ENCODE measurements at places on chromosomes 1 and 21.

GRCh38 chr21:45186709-45187108 is 101.0 kb downstream of the POFUT2 start:
- no peak for DNase-seq

GRCh38 chr1:70386121-70386520 is 24.9 kb upstream of the CTH start:
- DNase-seq, result no peak

DNA sequence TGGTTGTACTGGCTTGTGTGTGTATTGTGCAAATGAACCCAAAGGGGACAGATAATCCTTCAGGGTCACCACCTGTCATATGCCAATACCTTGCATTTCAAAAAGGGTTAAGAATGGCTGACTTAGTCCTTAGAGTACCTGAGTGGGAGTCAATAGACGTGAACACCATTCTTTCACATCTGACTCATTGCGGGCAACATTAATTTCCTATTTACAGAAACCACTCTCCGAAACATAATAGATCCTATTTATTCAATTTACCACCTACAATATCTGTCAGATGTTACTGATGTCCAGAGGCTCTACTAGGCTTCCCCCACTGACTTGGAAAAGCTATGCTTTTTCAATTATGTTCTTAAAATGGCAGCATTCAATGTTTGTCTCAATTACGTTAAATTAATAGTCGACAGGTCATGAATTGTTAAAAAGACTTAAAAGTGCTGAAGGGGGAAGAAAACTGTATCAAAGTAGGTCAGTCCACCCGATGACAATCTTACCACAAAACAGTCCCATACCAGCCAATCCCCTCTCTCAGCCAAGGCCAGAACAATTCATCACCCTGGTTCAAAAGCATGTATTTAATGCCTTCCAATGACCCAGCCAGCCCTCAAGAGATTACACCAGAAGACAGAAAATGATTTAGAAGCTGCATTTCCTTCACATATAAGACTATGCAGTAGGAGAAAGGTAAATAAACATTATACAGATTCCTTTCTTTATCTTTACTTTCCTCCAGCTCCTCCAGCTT is 48.6 kb upstream of the PLA2G2C start:
- no peak for DNase-seq

- peak; percentile 76 for DNase-seq
Measured at GRCh38 chr1:181112071-181112929, 23.8 kb downstream of the IER5 start.

GRCh38 chr1:158564608-158565007 is 5.8 kb downstream of the OR6P1 start:
- no peak for DNase-seq

- DNase-seq, result no peak
Measured at GRCh38 chr1:244090645-244091044, 39.6 kb downstream of the ZBTB18 start.

DNA sequence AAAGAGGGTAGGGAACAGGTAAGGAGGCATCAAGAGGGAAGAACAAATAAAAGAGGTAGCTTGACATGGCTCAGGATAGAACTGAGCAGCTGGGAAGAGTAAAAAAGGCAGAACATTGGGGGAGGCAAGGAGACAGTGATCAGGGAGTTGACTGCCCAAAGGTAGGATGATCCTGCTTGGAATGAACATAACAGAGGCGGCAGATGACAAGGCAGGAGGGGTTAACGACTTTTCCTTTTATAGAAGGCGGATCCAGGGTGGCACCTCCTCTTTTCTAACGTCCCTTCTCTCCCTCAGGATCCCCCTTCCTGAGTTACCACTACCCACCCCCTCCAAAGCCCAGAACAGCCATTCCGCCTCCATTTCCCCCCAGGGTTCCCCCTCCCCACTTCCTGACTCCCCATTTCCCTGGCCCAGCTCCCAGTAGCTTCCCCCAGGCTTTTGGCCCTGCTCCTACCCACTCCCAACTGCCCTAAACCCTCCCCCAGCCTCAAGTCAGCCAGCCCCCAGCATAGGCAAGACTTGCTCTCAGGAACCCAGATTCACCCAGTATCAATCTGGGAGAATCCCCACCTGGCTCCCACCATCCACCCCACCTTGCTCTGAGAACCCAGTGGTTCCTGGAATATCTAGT is 769 bp upstream of the ADAMTS4 start:
- peak; percentile 67 for DNase-seq

- DNase-seq, result no peak
Measured at GRCh38 chr1:19336543-19336942, 24.4 kb downstream of the SLC66A1 start.

GRCh38 chr1:17208546-17208945 is 3.6 kb downstream of the PADI1 start:
- DNase-seq, result no peak

- DNase-seq, result no peak
Measured at GRCh38 chr1:230855886-230856285, 12.4 kb downstream of the C1orf198 start.

DNA sequence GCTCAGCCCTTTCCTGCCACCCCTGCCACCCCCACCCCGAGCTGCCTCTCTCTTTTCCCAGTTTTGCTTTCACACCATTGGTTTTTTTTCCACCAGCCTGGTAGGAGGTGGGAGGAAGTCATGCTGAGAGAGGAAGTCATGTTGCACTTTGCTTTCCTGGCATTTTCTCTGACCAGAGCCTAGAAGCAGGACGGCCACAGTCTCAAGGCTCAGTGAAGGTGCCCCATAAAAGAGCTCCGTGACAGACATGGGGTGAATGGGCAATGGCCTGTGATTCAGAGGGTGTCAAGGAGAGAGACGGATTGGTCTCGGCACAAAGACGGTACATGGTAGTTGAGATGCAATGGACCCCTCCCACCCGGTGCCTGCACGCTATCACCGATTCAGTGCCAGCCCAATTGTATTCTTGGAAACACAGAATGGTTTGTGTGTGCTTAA is 42.1 kb upstream of the DMRTB1 start:
- no peak for DNase-seq

GRCh38 chr1:175981128-175981527 is 226.0 kb downstream of the COP1 start:
- no peak for DNase-seq

DNA sequence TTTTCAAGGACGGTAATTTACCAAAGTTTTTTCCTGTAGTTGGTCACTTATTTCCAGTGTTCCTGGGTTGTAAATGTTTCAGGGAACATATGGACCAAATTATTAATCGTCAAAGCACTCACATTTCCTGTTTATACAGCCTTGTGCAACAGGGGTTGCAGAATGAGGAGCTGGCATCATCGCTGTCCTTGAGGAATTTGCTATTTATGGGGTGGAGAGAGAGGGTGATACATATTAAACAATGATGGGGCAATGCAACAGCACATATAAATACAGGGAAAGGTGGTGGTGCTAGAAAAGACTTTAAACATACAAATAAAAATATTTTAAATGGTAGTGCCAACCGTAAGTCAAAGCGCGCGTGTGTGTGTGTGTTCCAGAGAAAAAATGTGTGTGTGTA is 369.8 kb downstream of the NPHP4 start:
- DNase-seq, result no peak

DNA sequence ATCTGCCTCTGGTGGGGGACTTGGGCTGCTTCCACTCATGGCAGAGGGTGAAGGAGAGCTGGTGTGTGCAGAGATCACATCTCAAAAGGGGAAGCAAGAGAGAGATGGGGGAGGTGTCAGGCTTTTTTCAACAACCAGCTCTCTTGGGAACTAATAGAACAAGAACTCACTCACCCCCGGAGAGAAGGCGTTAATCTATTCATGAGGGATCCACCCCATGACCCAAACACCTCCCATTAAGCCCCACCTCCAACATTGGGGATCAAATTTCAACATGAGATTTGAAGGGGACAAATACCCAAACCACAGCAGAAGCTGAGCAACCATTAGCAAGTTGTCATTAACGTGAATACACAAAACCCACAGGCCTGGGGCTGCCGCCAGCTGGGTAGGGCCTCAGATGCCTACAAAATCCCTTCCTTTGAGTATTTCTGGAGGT is 12.0 kb upstream of the VWA5B1 start:
- DNase-seq, result no peak

DNA sequence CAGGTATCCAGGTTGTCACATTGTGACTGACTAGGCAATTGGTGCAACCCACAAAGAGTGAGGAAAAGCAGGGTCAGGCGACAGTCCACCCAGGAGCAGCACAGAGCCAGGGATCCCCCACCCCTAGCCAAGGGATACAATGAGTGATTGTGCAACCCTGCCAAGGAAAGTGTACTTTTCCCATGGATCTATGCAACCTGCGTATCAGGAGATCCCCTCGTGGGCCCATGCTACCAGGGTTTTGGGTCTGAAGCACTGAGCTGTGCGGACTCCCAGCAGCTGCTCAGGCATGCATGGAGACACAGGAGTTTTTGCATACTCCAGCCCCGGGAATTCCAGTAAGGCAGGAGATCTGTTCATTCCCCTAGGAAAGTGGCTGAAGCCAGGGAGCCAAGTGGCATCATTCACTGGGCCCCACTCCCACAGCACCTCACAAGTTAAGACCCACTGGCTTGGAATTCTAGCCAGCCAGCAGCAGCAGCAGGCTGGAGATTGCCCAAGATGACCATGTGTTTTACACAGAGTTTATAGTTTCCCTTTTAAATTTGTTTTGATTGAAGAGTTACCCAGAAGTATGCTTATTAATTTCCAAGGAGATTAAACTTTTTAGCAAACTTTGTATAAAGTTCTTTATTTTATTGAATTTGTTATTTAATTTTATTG is 136.0 kb downstream of the LTN1 start:
- DNase-seq, result no peak

GRCh38 chr1:226485192-226485591 is 63.4 kb upstream of the STUM start:
- no peak for DNase-seq

- no peak for DNase-seq
Measured at GRCh38 chr1:231750296-231750695, 123.7 kb downstream of the DISC1 start.

GRCh38 chr1:30159015-30159414 is 564.4 kb downstream of the MATN1 start:
- DNase-seq, result no peak

DNA sequence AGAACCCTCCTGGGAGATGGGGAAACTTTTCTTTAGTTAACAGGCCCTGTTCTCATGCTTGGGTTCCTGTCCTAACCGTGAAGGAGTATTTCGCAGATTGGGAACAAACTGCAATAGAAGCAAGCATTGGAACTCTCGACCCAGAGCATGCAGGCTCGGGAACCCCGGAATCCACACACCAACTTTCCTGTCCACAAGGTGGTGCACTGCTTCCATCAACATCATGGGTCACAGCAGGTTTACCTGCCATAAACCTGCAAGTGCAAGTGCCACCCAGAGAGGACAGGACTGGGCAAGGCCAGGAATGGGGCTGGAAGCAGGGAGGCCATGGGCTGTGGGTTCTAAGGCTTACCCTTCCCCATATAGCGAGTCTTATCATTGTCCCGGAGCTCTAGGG is 6.9 kb downstream of the ENO1 start:
- DNase-seq, result no peak

DNA sequence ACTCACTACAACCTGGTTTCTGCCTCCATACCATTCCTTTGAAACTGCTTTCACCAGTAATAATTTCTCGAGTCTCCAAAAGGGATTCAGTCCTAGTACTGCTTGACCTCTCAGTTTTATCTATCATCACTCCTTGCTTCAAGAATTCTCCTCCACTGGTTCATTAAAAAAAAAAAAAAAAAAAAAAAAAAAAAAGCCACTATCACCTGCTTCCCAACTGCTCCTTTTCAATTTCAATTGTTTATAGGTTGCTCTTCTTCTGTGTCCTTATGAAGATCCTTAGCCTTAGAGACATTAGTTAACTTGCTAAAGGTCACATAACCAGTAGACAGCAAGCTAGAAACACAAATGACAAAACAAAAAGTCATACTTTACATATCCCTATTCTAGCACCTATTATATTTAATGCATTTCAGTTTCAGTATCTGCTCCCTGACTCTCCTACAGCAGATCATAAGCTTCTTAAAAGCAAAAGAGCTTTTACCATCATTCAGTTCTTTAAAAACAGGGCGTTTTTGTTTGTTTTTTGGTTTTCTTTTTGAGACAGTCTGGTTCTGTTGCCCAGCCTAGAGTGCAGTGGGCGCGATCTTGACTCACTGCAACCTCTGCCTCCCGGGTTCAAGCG is 7.1 kb downstream of the NRDC start:
- no peak for DNase-seq

- no peak for DNase-seq
Measured at GRCh38 chr1:89786628-89787214, 34.1 kb upstream of the LRRC8D start.

DNA sequence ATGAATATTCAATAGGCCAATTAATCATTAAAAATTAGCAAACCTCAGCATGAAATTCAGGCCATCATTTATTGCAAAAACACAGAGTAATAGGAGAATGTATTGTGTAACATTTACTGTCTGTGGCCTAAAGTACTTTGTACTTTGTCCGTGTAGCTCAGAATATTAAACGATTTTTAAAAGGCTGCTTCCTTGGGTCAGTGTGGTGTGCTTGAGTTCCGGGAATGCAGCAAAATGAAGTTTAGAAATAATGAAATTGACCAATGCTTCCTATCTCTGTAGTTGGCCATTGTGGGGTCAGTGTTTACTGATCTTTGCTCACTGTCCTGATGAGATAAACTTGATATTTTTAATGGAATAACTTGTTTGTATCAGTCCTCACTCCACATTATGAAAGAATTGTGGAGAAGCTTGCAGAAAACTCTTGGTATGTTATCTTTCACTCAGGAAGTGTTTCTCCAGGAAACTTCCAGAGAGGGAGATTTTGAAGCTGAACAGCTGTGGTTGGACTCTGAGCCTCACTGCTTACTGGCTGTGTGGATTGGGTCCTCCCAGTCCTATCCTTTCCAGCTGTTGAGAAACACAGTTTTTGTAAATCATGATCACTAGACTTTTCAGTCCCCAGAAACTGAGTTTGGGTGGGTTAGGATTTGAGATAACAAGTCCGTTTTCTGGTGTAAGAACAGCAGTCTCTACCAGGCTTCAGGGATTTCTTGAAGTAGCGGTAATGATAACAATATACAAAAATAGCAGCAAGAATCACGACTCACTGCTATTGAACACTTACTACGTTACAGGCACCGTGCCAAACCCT is 19.2 kb upstream of the MTARC1 start:
- no peak for DNase-seq

GRCh38 chr1:199155166-199156019 is 516.6 kb downstream of the PTPRC start:
- DNase-seq, result no peak

- peak; percentile 44 for DNase-seq
Measured at GRCh38 chr1:228338521-228339051, 68.0 kb downstream of the TRIM11 start.

DNA sequence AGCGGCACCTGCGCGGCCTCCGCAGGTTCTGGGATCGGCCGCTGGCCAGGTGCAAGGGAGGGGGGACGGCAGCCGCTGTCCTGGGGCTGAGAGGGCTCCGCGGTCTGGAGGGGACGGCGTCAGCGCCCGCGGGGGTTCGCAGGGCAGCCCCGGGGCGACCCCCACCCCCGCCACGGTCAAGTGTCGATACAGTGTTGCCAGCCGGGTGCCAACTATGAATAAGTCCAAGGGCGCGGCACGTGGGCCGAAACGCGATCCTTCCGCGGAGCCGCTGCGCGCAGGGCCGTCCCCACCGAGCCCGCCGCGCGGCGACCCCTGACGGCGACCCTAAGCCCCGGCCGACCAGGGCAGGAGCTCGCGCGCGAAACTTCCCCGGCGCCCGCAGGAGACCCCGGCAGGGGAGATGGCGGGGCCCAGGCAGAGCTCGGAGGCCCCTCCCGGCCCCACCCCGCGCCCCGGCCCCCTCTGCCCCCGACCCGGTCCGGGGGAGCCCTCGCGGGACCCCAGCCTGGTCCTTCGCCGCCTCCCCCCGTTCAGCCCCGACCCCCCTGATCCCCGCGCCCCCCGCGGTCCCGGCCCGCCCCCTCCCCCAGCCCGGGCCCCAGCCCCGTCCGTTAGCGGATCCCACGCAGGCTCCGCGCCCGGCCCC is 586 bp upstream of the AGPAT3 start:
- DNase-seq, result peak; percentile 67

Measured in sciatic nerve (tissue), 2 donors.